NCI-H2081 treated with DMSO at 0.1 percent for 48 hours (cell line): ENCODE measurements at places on chromosomes 1 and 21.

DNA sequence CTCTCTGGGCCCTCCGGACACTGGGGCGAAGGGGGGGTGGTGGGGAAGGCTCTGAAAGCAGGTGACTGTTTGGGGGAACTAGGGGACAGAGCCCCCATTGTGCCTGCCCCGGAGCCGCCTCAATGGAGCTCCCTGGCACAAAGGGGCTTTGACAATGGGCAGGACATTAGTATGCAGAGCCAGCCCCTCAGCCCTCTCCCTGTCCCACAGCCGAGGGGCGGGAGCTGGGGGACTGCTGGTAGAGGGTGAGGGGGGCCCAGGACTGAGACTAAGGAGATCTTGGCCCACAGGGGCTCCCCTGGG is 7.8 kb downstream of the KCNJ10 start:
- no peak for DNase-seq

- no peak for DNase-seq
Observed at GRCh38 chr1:165179306-165179705, 177.2 kb downstream of the LMX1A start.

GRCh38 chr1:23475134-23475628 is 8.8 kb downstream of the ASAP3 start:
- DNase-seq, result no peak

DNA sequence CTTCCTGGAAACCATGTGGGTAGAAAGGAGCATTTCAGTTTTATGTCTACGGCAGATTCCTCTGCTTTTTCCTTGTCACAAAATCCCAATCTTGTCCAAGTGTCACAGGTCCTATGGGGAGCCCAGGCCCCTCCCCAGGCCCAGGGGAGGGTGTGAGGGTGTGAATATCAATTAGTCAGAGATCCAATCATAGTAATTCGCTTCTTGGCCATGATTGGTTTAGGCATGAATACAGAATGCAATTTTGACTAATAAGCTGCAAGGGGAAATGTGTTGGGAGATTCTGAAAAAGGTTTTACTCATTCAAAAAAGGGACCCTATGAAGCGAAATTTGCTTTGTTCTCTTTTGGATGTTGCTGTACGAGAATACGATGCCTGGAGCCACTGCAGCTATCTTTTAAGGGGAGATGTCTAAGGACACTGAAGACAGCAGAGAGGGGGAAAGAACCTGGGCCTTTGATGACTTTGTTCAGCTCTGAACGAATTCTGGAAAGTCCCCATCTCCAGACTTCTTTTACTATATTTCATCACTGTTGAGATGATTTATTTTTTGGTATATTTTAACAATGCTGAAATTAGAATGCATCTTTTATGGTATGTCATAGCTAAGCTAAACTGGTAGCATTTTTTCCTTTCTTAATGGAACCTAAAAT is 18.2 kb downstream of the TSPAN2 start:
- DNase-seq, result no peak

DNA sequence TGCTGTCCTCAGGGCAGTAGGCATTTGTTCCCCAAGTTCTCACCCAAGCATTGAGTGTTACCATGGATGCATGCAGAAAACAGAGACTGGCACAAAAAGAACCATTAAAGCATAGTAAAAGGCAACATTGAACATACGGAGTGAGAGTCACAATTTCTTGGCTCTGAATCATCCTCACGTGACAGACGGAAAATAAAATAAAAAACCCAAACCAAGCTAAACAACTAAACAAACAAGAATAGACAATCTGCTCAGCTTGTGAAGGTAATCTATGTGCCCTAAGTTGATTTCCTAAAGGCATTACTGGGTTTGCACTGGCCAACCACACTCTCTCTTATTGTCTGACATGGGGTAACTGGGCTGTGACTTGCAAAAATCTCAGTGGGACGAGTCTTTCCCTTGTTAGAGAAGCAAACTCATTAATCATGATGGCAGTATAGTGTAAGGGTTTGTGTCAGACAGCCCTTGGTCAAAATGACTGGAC is 306.0 kb downstream of the ASTN1 start:
- no peak for DNase-seq

GRCh38 chr1:98398092-98398491 is 263.4 kb upstream of the SNX7 start:
- DNase-seq, result no peak

DNA sequence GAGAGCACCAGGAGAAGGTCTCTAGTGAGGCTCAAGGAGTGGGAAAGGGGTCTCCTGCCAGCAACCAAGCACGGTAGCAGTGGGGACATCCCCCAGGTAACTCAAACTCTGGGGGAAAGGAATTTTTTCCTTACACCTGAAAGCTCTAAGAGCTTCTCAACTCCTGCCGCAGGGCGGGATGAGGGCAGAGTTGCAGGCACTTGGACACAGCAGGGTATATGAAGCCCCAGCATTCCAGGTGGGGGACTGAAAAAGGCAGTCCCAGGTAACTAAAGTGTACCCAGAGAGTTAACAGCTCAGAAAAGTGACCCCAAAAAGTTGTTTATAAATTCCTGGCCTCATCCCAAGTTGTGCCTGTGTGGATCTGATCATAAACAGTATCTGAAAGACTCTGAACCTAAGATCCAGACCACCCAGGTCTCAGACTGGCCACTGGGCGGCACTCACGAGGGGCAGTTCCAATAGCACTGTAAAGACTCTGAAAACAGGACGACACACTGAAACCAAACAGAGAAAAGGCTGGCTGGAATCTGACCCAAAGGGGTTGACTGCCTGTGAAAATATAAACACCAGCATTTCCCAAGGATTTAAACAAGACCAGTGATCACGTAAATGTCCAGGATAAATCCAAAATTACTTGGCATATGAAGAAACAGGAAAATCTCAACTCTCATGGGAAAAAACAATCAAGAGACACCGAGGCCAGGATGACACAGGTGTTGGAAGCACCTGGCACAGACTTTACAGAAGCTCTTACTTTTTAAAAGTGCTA is 47.5 kb downstream of the HSF2BP start:
- DNase-seq, result no peak

- DNase-seq, result no peak
Observed at GRCh38 chr1:229619614-229620013, 6.3 kb downstream of the TAF5L start.

GRCh38 chr1:192496369-192497056 is 79.1 kb upstream of the RGS1 start:
- no peak for DNase-seq

- DNase-seq, result no peak
Observed at GRCh38 chr1:244992833-244993232, 128.5 kb upstream of the HNRNPU start.

GRCh38 chr1:154104433-154105082 is 50.3 kb downstream of the NUP210L start:
- no peak for DNase-seq

DNA sequence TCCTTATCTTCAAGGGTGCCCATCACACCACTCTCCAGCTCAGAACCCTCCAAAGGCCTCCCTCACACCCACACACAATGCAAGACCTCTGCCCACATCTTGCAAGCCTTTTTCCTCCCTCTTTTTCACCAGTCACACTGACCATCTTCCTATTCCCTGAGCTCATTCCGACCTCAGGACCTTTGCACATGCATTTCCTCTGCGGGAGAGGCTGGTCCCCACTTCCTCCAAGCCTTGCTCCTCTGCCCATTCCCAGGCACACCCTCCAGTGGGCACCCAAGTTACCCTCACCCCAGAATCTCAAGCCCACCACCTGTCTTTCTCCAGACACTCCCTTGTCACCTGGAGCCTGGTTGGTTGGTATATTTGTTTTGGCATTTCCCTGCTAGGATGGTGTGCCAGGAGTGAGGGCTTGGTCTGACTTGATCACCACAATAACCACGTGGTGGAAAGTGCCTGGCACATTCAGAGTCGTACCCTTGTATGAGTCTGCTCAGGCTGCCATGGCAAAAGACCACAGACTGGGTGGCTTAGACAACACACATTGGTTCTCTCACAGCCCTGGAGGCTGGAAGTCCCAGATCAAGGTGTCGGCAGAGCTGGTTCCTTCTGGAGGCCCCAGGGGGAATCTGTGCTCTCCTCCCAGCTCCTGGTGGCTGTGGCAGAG is 13.2 kb downstream of the MX2 start:
- DNase-seq, result no peak

GRCh38 chr1:15016526-15016925 is 137.0 kb upstream of the TMEM51 start:
- no peak for DNase-seq

GRCh38 chr21:8993284-8993942 is 1528.0 kb upstream of the TPTE start:
- no peak for DNase-seq

DNA sequence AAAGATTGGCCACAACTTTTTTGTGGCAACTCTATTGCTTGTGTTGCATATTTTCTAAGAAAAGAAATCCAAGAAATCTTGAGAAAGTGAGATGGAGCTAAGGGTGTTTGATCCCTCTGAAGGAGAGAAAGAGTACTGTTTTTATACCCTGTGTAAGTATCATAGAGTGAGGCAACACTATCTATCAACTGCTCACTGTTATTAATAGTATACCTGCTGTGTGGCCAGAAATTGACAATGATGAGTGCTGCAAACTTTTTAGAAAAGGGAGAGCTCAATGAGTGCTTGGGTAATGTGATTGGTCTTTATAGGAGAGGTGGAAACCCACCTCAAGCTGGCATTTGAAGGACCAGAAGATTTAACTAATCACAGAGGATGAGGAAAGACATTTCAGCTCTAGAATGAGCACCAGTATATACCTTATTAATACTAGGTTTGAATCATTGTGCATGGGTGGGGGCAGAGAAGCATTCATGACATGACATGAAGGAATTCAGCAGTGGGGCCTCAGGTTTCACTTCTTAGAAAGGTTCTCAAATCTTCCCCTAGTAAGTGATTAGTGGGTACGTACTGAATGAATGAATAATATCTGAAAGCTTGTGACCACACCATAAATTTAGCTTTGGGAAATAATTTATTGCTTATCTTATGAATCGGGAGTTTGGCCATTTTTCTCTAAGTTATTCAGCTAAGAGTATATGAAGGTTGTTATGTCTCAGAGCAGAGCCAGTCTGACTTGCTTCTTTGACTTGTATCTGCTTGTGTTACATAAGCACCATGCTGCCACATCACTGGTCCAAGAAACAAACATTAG is 169.2 kb upstream of the SGIP1 start:
- no peak for DNase-seq

DNA sequence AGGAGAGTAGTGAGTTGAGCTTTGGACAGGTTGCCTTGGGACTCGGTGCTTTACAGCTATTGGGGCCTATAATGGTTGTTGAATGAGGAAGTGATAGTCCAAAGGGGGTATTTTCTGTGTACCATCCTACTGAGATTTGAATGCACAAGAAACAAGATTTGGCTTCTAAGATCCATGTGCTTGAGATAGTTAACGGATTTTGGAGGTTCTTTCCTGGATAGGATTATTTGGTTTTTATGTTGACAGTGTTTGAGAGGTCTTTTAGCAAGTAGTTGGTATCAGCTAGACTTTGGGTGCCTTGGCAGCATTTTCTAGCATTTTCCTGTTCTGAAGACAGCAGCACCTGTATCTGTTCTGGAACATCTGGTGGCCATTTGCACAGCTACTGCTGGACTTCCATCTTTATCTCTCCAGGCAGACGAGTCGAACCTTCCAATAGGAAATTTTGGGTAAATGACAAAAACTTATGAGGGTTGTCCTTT is 3.6 kb upstream of the SCAF4 start:
- no peak for DNase-seq

DNA sequence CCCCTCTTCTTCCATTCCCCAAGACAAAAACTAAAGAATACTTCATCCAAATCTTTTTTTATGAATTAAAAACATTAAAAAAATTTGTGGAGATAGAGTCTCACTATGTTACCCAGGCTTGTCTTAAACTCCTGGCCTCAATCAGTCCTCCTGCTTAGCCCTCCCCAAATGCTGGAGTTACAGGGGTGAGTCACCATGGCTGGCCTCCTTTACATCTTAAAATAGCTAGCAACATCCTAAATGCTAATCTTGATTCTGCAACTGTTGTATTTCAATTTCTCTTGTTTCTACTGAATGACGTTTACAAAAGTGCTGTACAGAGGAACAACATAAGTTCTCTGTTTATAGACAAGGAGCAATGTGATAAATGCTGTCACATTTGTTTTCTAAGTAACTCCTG is 483.5 kb downstream of the ADGRL2 start:
- DNase-seq, result no peak

GRCh38 chr1:157095551-157095950 is 4.1 kb downstream of the ETV3L start:
- DNase-seq, result no peak
